ENCODE measurements at places on chromosomes 3 and 15.

- DNase-seq: no peak
Observed at GRCh38 chr3:94071713-94072284, 8.9 kb downstream of the NSUN3 start.

GRCh38 chr15:49063402-49064280 lies 17.4 kb upstream of the SECISBP2L start:
- DNase-seq: no peak

- DNase-seq: no peak
Observed at GRCh38 chr3:28677581-28677980, 329.0 kb upstream of the AZI2 start.

- DNase-seq: no peak
Observed at GRCh38 chr3:130266817-130267216, 78.7 kb upstream of the COL6A5 start.

DNA sequence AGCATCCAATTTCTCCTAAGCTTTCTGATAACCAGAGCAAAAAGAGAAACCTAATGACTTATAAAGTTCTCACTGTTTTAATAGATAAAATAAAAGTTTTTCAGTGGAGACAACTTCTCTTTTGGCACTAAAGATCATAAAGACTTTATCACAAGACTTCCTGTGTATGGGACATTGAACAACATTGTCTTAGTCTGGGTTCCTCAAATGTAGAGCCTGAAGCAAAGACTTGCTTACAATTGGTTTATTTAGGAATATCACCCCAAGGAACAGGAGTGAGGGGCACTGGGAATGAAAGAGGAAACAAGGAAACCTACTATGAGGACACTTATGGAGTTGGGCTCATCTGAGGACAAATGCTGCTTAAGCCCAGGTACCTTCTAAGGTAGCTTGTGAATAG lies 127.4 kb downstream of the B3GALNT1 start:
- no peak for DNase-seq

Measured in AG09319 (cell line).